Sciatic nerve (tissue), 2 donors: ENCODE measurements at places on chromosomes 6 and 20.

- no peak for DNase-seq
These were observed 81.8 kb downstream of the LCA5 start for GRCh38 chr6:79455446-79455845.

GRCh38 chr6:27687154-27688013 is 214.5 kb upstream of the ZNF184 start:
- peak; percentile 69 for DNase-seq

GRCh38 chr6:74912234-74912633 is 293.6 kb downstream of the COL12A1 start:
- DNase-seq: no peak

DNA sequence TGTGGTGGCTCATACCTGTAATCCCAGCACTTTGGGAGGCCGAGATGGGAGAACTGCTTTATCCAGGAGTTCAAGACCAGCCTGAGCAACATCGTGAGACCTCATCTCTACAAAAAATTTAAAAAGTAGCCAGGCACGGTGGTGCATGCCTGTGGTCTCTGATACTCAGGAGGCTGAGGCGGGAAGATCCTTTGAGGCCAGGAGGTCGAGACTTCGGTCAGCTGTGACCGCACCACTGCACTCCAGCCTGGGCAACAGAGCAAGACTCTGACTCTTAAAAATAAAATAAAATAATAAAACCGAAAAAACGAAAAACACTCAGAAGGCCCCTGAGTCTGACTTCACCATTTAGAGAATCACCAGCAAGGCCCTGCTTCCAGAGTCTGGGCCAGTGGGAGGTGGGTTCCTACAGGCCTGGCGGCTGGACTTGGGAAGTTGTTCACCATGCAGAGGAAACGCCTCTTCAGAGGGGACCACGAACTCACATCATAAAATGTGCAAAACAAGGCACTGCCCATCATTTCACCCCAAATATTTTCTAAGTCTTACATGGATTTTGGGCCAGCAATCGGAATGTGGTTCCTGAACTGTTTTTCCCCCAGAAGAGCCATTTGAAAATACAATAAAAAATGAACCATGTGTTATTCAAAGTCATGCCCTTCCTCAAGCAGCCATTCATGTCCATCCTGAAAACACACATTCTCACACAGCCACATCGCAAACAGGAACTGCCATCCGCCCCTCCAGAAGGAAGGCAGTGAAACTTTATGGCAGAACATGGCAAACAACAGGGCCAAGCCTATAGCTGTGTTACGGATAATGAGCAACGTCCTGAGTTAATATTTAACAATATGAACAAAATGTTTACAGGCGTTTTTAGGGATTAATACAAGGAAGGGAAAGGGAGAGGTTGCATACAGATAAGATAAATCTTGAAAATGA is 57.8 kb downstream of the SLC22A23 start:
- DNase-seq: no peak

DNA sequence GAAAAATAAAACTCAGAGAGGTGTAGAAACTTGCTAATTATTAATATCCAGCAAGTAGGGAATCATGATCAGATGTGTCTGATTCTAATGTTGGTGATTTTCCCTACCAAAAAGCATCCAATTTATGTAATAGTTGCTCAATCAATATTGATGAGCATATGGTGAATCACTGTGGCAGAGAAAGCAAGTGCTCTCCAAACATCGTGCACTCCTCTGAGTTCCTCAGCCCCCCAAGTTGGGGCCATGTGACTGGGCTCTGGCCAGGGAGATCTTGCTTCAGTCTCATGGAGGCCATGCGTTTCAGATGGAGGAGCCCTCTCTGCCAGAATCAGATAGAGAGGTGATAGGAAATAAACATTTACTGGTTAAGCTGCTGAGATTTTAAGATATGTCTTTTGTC is 133.2 kb upstream of the LY86 start:
- no peak for DNase-seq

DNA sequence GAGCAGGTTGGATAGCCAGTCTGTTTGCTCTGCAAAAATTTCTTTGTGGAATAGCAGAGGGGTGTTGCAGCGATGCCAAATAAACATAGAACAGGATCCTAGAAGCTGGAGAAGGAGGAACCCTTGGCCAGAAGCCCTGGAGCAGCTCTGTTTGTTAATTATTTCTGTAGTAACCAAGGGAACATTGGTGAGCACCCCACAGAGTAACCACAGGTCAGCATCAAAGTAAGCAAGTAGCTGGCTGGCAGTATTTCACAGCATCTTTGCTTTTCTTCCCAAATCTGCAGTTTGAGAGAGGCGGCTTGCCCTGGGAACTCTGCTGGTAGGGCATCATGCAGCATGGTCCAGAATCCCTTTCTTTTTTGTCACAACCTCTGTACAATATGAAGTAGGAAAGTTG is 12.7 kb upstream of the APMAP start:
- DNase-seq: peak; percentile 31

DNA sequence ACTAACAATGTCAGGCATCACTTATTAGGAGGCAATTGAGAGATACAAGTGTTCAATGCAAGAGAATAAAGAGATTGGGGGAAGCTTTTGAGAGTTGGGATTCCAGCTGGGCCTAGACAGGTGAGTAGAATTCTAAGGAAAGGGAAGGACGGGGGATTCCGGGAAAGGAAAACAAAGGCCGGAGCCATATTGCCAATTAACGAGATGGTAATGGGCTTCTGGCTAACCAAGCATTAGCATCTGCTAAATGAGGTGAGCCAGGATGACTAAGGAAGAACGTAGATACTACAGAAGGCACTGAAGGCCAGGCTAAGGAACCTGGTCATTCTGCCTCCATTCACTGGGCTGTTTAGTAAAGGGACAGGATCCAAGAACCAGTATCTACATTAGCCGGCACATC is 10.5 kb downstream of the FYN start:
- no peak for DNase-seq

- DNase-seq: no peak
These were observed 66.6 kb upstream of the TAB2 start for GRCh38 chr6:149250951-149251350.

GRCh38 chr6:14765721-14766390 is 480.0 kb upstream of the JARID2 start:
- DNase-seq: no peak

DNA sequence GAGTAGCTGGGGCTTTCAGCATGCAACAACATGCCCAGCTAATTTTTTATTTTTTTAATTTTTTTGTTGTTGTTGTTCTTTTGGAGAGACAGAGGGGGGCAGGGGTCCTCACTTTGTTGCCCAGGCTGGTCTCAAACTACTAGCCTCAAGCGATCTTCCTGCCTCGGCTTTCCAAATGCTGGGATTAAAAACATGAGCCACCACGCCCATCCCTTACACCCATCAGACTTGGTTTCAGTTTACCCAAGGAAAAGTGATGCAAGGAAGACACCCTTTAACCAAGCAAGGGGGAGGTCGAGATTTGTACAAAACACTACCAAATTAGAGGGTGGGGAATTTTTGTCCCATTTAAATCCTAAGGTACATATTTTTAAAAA is 210.1 kb downstream of the ARHGAP18 start:
- DNase-seq: no peak

GRCh38 chr6:16162003-16162402 is 33.1 kb downstream of the MYLIP start:
- no peak for DNase-seq

- DNase-seq: peak; percentile 87
These were observed 90.5 kb downstream of the SYNJ2 start for GRCh38 chr6:158072083-158072721.

- no peak for DNase-seq
These were observed 6.3 kb downstream of the BCAS1 start for GRCh38 chr20:54063992-54064676.

GRCh38 chr6:45959534-45960145 is 56.0 kb downstream of the CLIC5 start:
- no peak for DNase-seq

- DNase-seq: no peak
These were observed 5.3 kb downstream of the SRF start for GRCh38 chr6:43176423-43176786.
